ENCODE measurements at places on chromosomes 7 and 10.
A peak's percentile ranks its signal among the peaks of the same experiment; 100 is the strongest.

- DNase-seq, result no peak
- H3K27me3 ChIP-seq, result no peaks in the 10 kb centered on the region
- H3K4me3 ChIP-seq, result no peak overlapping the region
- H3K4me1 ChIP-seq, result no peaks in the 10 kb centered on the region
- H3K36me3 ChIP-seq, result no peaks in the 10 kb centered on the region
Observed at GRCh38 chr7:134120405-134120804, 6.7 kb upstream of the LRGUK start.

DNA sequence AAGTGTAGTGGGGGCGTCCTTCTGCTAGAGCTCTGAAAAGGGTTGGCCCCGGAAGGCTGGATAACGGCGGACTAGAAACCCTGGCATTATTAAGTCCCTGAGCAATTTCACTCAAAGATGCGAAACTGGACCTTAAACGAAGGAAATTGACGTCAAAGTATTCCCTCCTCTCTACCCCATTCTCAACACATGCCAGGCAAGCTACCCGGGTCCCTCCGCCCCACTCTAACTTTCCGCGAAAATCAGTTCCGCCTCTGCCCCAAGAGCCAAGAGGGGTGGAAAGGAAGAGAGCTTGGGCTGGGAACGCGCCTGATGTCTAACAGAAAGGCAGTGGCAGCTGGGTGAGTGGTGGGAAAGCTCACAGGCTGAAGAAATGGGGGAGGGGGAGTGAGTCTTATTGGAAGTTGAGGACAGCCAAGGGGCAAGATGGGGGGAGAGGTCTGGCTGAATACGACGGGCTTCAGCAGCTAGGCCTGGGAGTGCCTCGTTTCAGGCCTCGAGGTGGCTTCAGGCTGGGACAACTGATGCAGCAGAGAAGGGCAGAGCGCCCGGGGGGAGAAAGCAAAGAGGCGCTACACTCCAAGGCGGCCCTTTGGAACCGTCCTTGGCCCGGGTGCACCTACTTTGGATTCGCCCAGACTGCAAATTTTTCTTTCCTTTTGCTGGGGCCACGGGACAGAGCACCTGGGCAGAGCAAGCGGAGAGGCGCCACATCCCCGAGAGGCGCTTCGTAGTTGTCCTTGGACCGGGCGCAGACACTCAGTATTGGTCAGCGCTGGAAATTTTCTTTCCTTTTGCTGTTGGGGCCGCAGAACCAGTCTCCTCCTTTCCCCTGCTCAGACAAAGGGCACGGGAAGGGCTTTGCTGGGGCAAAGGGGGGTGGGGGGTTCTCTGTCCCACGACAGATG lies 2.0 kb upstream of the FEZF1 start:
- no peak overlapping the region for H3K27ac ChIP-seq
- no peak for DNase-seq
- H3K27me3 ChIP-seq, result peaks cover 100% of the 10 kb centered on the region
- H3K36me3 ChIP-seq, result no peaks in the 10 kb centered on the region
- no peak overlapping the region for H3K4me3 ChIP-seq
- H3K4me1 ChIP-seq, result peaks cover 20% of the 10 kb centered on the region

GRCh38 chr10:17231788-17232187 lies 3.7 kb downstream of the VIM start:
- DNase-seq, result no peak
- peak overlapping the region; percentile 97 for H3K4me3 ChIP-seq
- peaks cover 11% of the 10 kb centered on the region for H3K4me1 ChIP-seq
- no peaks in the 10 kb centered on the region for H3K36me3 ChIP-seq
- peak overlapping the region; percentile 53 for H3K27ac ChIP-seq
- no peaks in the 10 kb centered on the region for H3K27me3 ChIP-seq

DNA sequence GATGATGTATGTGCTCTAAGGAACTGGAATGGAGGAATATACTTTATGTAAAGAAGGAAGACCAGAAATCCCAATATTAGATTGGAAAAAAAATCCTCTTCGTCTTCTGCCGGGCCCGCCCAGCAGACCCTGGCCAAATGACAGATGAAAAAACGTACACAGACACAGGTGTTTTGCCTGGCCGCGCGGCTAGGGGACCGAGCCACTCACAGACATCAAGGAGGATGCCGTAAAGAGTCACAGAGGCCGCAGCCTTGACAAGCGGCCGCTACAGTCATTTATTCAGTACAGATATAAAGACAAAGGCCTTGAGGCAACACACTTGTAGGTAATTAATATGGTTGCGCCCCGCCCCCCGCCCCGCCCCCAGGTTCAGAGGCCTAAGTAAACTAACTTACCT lies 594.1 kb downstream of the GRM8 start:
- no peaks in the 10 kb centered on the region for H3K4me1 ChIP-seq
- no peaks in the 10 kb centered on the region for H3K36me3 ChIP-seq
- H3K4me3 ChIP-seq, result no peak overlapping the region

GRCh38 chr10:17143055-17143690 lies 13.6 kb upstream of the CUBN start:
- no peaks in the 10 kb centered on the region for H3K4me1 ChIP-seq
- H3K36me3 ChIP-seq, result no peaks in the 10 kb centered on the region
- H3K4me3 ChIP-seq, result no peak overlapping the region
- H3K27me3 ChIP-seq, result no peaks in the 10 kb centered on the region
- DNase-seq, result no peak
- H3K27ac ChIP-seq, result no peak overlapping the region

DNA sequence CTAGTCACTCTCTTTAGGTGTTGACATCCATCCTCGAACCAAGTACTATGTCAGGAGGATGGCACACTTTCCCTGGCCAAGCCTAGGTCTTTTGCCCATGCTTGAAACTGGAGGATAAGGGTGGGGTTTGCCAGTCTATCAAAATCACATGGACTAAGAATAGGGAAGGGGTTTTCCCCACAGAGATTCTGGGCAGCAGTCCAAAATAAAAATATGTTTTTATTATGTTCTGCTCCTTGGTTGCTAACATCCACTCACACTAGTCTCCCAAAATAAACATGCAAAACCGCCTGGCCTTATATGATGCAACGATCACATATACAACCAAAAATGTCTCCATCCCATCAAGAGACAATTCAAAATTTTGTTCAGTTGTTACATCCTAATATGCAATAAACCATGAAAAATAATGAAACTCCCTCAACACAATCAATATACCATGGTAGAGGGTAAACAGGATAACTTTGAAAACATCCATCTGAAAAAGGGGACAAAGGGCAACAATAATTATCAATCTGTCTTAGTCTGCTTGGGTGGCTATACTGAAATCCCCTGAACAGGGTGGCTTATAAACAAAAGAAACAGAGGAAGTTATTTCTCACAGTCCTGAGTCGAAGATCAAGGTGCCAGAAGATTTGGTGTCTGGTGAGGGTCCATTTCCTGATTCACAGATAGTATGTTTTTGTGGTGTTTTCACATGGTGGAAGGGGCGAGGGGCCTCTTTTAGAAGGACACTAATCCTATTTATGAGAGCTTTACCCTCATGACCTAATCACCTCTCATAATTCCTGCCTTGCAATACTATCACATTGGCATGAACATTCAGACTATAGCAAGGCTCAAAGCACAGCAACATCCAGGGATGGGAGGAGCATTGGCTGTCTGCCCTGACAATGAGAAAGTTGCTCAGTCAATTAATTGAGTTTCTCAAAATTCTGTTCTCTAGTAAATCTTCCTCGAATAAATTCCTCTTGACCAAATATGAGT lies 159.3 kb downstream of the ETV1 start:
- DNase-seq, result no peak
- H3K4me3 ChIP-seq, result no peak overlapping the region
- no peaks in the 10 kb centered on the region for H3K4me1 ChIP-seq
- no peaks in the 10 kb centered on the region for H3K36me3 ChIP-seq
- H3K27ac ChIP-seq, result no peak overlapping the region

DNA sequence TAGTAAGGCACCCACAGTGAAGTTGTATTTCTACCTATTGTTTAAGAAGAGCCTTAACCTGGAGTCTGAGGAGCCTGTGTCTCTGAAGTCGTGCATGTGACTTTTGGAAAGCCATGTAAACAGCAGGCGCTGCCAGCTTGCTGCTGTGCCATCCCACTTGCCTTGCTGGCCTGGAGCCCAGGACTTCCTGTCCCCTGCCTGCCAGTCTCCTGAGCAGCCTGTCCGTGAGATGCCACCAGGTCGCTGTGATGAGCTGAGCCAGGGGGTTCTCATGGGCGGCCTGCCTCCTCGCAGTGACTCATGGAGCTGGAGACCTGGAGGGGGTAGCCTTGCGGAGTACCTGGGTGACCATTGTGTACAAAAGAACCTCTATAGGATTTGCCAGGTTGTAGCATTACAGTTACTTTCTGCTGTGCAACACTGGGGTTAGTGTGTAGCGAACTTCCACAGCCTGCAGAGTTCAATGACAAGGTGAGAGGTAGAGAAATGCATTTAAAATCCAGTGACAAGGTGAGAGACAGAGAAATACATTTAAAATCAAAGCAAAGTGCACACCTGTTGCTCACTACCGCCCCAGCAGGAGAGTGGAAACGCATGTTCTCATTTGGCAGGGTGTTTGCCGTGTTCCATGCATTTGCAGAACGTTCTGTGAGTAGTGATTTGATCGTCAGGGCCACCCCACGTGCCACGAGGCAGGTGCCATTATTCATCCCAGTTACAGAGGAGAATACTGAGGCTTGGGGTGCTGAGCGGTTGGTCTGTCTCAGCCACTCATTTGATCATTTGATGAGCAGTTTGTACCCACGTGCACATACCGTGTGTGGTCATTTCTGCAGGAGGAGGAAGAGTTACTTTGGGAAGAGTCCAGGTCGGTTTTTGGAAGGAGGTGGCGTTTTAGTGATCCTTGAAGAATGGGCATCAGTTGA lies 36.6 kb upstream of the BHLHA15 start:
- DNase-seq, result peak; percentile 71
- H3K27me3 ChIP-seq, result no peaks in the 10 kb centered on the region
- no peaks in the 10 kb centered on the region for H3K36me3 ChIP-seq
- no peak overlapping the region for H3K27ac ChIP-seq
- no peaks in the 10 kb centered on the region for H3K4me1 ChIP-seq
- no peak overlapping the region for H3K4me3 ChIP-seq

GRCh38 chr10:120455004-120455403 lies 2.0 kb upstream of the PLPP4 start:
- H3K4me3 ChIP-seq, result no peak overlapping the region
- H3K27me3 ChIP-seq, result peaks cover 29% of the 10 kb centered on the region
